Stimulated activated CD4-positive, alpha-beta T cell treated with anti-CD3 and anti-CD28 coated beads, Interleukin-1b, Interleukin-23, amount 100 ng/mL, for 1 hour (primary cell): ENCODE measurements at places on chromosomes 12 and 14.

DNA sequence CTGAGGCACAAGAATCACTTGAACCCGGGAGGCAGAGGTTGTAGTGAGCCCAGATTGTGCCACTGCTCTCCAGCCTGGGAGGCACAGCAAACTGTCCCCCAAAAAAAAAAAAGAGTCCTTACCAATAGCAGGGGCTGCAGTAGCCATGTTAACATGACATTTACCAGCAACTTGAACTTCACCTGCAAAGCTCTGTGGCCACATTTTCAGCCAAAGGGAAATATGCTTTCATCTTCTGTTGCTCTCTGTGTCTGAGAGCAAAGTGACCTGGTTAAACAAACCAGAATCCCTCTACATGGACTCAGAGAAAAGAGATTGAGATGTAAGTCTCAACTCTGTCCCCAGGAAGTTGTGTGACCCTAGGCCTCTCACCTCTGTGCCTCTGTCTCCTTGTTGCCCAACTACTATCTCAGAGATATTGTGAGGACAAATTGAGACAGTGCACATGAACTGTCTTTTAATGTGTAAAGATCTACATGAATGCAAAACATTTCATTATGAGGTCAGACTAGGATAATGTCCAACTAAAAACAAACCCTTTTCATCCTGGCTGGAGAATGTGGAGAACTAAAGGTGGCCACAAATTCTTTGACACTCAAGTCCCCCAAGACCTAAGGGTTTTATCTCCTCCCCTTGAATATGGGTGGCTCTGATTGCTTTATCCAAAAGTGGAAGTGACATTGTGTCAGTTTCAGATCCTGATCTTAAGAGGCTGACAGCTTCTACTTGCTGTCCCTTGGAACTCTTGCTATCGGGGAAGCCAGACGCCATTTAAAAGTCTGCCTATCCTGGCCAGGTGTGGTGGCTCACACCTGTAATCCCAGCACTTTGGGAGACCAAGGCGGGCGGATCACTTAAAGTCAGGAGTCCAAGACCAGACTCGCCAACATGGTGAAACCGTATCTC, 24.7 kb upstream of the P2RX4 start:
- no peak for DNase-seq

DNA sequence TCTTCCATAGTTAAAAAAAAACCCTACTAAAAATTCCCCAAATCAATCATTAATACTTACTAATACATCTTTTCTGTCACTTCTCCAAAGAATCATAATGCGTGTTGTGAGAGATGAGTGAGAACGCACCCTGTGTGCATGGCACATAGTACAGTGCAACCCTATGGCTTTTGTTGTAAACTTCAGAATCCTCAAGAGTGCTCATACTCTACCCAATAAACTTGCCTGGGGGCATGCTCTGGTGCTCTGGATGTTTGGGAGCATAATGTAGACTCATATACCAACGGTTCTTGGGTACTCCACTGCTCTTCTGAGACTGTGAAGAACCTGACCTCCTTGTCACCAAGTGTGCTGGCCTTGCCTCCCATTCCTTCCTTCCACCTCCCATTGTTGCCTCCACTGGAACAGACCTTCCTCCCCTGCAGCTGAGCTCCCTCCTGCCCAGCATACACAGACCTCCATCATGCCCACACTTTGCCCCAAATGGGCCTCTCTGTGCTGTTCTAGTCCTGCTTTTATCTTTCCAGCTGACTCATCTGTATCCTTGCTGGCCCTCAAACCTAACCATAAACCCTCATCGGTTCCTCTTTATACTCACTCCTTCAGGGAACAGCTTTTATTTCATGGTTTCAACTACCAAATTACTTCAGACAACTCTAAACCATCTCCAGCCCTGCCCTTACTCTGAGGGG, 8.9 kb downstream of the DCP1B start:
- no peak for DNase-seq

DNA sequence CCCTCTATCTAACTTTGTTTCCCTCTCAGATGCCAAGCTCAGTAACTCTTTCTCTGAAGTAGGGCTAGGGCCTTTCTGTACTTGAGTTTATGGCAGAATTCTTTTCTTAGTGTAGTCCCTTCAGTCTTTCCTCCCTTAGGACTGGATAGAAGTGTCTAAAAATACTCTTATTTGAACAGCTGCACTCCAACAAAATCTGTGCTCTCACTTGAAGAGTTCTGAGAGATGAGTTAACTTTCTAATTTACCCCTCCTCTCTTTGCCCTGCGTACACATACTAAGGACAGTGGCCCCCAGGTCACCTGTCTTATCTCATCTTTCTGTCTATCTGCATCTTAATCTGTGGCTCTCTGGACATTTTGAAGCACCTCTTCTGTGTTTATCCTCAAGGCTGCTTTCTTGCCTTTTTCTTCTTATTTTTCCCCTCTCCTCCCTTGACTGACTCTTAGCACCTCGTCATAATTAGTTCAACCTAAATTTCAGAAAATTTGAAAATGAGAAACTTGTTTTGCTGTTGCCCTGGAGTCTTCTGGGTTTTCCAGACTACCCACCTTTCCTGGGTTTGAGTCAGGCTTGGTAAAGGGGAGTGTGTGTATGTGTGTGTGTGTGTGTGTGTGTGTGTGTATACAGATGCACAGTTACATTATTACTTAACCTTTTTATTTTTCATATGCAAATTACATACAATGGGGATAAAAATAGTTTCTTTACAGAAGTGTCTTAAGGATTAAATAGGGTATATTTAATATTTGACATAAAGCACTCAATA, 23.9 kb downstream of the NCKAP1L start:
- DNase-seq: no peak

DNA sequence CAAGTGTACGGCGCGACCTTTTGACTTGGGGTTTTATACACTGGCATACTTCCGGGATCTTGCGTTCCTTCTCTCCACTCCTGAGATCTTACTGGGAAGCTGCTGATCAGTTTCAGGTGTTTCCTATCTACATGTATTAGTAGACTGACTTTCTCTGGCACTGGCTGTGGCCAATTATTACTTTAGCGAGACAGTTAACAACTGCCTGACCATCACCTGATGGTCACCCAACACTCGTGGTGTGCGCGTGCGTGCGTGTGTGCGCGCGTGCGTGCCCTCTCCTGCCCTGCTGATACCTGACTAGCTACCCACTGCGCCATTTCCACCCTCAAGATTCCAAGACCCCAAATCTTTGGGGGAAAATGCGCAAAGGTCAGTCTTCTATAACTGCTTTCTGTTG, 249.9 kb downstream of the AEBP2 start:
- no peak for DNase-seq

DNA sequence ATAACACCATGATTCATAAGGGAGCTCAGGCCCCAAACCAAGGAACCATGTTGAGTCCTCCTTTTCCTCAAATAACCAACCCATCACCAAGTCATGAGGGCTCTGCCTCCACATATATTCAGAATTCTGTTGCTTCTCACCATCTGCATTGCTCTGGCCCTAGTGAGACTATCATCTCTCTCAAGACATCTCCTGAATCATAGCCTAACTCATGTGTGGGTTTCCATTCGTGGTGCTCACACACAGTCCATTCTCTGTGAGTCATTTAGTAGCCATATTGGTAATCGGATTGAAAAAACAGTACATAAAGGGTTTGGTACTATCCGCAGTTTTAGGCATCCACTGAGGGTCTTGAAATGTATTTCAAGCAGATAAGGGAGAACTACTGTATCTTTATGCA, 5.1 kb upstream of the SLC38A2 start:
- DNase-seq: no peak

DNA sequence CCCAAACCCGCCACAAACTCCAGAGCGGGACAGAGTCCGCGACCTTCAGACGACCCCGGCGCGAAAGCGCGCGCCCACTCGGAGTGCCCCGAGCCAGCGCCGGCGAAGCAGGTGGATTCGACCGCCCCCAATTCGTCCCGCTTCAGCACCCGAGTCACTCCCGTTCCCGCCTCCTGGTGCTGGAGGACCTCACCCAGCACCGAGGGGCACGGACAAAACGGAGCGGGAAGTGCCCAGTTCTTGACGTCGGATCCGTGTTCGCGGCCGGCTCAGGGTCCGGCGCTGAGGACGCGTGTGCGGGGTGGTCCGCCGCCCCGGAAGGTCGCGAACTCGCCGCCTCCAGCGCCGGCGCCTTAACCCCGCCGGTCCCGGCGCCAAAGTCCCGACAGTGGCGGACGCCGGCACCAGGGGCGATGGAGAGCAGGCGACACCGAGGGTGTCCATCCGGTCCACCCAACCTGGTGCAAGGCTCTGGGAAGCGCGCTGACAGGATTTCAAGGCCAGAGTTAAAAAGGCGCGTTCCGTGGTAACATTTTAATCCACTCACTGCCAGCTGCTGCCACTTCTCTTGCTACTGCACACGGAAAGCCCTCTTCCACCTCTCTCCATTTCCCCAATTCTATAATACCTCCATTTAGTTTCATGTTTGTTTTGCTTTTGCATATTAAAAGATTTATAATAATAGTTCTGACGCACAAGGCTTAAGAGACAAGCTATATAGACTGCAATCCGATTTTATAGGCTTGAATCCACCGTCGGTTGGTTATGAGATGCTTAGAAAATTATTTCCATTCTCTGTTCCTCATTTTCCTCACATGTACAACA, 240.0 kb upstream of the CPNE8 start:
- no peak for DNase-seq

DNA sequence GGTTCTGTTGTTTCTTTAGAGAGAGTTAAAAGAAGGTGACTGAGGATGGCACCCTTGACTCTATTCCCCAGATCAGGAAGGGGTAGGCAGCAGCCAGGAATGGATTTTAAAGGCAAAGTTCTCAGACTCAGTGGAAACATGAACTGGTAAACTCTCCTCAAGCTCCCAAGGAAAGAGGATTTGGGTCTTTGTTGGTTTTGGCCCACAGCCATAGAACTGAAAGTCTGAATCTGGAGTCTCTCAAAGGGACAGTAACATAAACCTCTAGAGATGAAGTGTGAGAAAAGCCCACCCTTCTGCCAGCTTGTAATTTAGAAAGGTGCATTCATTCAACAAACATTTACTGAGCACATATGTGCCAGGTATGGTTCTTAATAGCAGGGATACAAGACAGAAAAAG, 28.6 kb upstream of the BLTP3B start:
- DNase-seq: no peak

DNA sequence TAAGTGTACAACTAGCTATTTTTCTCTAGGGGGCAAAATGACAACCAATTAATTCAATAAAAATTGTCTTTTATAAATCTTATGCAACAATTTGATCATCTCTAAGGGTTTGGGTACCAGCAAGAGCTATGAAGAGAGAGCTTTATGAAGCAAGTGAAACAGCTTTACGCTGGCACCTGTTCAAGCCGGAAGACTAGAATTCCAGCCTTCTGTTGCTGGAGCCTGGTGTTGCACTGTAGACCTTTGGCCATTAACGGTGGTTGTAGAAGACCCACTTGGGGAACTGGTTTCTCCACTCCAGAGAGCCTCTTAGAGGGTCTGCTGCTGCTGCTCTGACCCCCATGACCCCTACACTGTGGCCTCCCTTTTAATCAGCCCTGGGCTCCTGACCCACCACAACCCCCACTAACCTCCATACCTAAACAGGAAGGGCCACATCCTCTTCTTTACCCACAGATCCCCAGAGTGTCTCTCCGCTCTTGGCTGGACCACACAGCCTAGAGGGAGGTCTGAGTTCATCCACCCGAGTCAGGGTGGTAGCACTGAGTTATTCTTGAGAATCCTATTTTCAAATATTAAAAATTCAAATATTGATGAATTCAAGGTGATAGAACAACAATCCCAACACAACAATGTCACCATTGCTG, 54.6 kb upstream of the STON2 start:
- DNase-seq: no peak

- DNase-seq: peak; percentile 50
Observed at GRCh38 chr12:48925304-48926011, at the start of gene FKBP11. FKBP11 (minus strand) TSS chr12:48925492; CDS start chr12:48925428, 64 bp downstream.

DNA sequence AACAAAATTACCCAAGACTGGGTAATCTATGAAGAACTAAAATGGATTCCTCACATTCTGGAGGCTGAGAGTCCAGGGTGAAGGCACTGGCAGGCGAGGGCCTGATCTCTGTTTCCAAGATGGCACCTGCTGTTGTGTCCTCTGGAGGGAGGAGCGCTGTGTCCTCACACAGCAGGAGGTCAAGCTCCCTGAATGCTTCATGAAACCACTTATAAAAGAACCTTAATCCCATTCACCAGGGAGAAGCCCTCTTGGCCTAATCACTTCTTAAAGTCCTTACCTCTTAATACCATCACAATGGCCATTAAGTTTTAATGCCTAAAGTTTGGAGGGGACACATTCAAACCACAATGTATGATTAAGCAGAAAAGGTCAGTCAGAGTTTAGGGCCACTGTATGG, 172.4 kb downstream of the EMP1 start:
- DNase-seq: no peak

GRCh38 chr12:120290609-120291305, 946 bp downstream of the RNU4-2 start:
- DNase-seq: no peak

DNA sequence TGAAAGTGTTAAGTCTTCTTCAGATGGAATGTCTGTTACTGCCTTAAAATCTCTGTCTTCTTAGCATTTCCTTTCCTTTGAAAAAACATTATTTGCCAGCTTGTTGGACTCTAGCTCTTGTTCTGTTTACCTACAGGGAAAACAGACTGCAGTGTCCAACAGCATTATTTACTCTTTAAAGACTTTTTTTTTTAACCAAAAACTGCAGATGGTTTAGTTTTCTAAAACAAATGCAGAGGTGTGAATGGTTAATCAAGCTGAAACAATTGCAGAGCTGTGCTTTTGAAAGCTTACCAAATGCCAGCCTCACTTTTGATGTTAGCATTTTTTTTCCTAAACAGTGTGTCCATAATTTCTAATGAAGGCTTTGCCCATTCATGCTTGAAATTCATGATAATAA, 323.3 kb downstream of the TMEM117 start:
- DNase-seq: no peak

GRCh38 chr12:111664961-111665865, 20.5 kb downstream of the BRAP start:
- DNase-seq: no peak

DNA sequence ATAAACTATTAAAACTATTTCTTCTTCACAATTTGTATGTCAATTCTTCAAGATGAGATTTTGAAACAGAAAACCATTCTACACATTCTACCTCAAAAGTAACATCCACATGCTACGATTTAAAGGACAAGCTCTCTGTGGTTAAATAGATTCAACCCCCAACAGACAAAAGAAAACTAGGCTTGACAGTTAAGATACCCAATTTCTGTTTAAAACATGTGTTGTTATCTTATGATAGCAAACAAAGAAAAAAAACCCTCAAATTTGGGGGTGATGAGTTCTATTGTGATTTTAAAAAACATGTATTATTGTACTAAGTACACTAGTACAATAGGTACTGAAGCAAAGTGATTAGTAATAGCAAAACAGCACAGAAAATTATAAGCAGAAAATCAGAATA, 33.8 kb downstream of the ATF7 start:
- DNase-seq: no peak

GRCh38 chr14:65255583-65256461, 153.5 kb upstream of the MAX start:
- DNase-seq: no peak

- no peak for DNase-seq
Observed at GRCh38 chr14:54893151-54893760, 9.4 kb downstream of the GCH1 start.

DNA sequence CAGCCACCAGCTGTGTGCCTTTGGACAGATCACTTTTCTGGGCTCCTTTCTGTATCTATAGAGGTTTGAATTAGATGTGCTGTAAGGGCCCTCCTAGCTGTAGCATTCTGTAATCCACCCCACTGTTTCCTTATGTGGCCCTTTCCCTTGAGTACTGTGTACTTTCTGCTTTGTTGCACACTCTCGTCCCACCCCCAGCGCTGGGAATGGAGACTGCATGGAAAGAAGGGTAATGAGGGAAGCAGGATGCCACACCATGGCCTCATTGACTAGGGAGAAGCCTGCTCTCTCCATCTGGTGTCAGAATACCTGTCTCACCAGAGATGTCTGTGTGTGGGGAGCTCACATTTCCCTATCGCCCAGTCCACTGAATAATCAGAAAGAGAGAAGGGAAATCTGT, 13.6 kb upstream of the GALNT16 start:
- DNase-seq: no peak
